CD4-positive, alpha-beta T cell treated with Interleukin-6 for 4 hours (primary cell): ENCODE measurements at places on chromosomes 1 and 21.

DNA sequence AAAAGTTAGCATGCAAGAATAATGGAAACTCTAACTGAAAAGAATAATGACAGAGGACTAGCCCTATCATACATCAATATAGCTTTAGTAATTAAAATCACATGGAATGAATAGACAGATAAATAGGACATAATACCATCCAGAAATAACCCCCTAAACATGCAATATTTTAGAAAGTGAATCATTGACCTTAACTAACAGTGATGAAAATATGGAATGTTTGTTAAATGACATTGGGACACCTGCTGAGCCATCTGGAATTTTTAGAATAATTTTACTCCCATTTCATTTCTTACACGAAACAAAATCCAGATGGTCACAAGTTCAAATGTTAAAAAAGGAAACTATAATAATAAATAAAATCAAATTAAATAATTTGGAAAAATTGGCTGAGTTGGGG is 53.1 kb upstream of the FMO3 start:
- no peak for DNase-seq

GRCh38 chr1:93552741-93553455 is 105.0 kb downstream of the FNBP1L start:
- DNase-seq: no peak

GRCh38 chr1:209653915-209654351 is 1.7 kb upstream of the LAMB3 start:
- DNase-seq: no peak

- DNase-seq: no peak
Measured at GRCh38 chr1:167221126-167221737, 546 bp downstream of the POU2F1 start.

DNA sequence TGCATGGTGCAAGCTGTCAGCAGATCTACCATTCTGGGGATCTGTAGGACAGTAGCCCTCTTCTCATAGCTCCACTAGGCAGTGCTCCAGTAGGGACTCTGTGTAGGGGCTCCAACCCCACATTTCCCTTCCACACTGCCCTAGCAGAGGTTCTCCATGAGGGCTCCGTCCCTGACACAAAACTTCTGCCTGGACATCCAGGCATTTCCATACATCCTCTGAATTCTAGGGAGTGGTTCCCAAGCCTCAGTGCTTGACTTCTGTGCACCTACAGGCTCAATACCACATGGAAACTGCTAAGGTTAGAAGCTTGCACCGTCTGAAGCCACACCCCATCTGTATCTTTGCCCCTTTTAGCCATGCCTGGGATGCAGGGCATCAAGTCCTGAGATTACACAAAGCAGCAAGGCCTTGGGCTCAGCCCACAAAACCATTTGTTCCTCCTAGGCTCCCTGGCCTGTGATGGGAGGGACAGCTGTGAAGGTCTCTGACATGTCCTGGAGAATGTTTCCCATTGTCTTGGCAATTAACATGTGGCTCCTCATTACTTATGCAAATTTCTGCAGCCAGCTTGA is 117.0 kb upstream of the NFIA start:
- no peak for DNase-seq

GRCh38 chr1:79554688-79555087 is 548.2 kb upstream of the ADGRL4 start:
- no peak for DNase-seq

GRCh38 chr1:41362357-41362721 is 1.1 kb downstream of the FOXO6 start:
- no peak for DNase-seq

GRCh38 chr1:156221986-156222692 is 9.3 kb downstream of the PMF1 start:
- no peak for DNase-seq

- no peak for DNase-seq
Measured at GRCh38 chr1:54167422-54168139, 14.8 kb upstream of the CDCP2 start.

DNA sequence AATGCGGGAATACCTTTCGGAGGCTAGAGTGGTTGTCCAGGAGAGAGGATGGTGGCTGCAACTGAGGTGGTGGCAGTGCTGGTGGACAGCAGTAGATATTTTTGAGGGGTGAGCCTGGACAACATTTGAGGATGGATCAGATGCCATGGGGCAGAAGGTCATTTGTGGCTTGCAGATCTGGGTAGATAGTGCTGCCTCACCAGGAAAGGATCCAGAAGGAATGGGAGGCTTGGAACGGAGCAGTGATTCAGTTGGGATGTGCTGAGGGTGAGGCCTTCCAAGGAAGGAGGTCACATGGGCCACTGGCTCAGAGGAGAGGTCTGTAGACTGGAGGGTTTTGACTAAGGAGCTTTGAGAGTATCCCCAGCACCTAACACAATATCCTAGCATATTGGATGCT is 110.8 kb upstream of the KAZN start:
- no peak for DNase-seq

- peak; percentile 27 for DNase-seq
Measured at GRCh38 chr1:47262787-47263413, 30.9 kb upstream of the TAL1 start.

DNA sequence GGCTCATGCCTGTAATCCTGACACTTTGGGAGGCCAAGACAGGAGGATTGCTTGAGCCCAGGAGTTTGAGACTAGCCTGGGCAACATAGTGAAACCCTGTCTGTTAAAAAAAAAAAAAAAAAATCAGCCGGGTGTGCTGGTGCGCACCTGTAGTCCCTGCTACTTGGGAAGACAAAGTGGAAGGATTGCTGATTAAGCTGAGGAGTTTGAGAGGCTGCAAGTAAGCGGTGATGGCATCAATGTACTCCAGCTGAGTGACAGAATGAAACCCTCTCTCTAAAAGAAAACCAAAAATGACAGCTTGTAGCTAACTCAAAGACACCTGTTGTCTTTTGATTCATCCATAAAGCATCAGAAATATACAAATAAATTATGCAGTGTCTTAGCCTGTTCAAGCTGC is 31.8 kb downstream of the SIPA1L2 start:
- no peak for DNase-seq

GRCh38 chr1:4117196-4117595 is 217.1 kb upstream of the C1orf174 start:
- no peak for DNase-seq

- no peak for DNase-seq
Measured at GRCh38 chr21:14486869-14487268, 59.2 kb downstream of the SAMSN1 start.

DNA sequence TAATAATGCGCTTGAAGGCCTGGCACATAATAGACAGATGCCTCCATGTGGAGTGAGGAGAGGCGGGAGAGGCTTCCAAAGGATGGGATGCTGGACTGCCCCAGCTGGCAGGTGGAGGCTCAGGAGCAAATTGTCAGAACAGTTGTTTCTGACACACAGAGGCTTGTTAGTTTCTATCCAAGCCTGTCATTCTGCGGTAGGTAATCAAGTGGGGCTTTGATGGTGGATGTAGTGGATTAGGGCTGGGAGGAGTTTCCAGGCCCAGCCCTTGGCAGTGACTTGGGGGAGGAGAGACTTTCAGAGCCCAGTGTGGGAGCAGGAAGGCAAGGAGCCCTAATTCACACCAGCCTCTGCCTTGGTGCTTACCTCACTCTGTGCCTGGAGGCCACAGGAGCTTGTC is 44.1 kb downstream of the FOXD2 start:
- no peak for DNase-seq

DNA sequence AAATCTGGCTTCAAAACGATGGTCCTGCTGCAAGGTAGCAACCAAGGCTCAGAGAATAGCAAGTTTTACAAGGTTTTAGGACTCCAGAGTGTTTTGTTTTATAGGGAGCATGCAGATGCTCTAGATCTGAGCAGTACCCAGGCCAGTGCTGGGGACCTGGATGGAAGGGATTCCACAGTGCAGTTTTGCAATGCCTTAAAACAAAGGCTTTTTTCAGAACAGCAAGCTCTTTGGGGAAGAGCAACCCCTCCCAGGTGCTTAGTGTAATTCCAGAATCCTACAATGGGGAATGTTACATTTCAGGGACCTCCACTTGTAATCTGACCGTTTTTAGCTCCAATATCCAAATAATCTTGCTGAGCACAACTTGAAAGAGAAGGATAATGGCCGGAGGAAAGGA is 6.7 kb downstream of the ROR1 start:
- no peak for DNase-seq

DNA sequence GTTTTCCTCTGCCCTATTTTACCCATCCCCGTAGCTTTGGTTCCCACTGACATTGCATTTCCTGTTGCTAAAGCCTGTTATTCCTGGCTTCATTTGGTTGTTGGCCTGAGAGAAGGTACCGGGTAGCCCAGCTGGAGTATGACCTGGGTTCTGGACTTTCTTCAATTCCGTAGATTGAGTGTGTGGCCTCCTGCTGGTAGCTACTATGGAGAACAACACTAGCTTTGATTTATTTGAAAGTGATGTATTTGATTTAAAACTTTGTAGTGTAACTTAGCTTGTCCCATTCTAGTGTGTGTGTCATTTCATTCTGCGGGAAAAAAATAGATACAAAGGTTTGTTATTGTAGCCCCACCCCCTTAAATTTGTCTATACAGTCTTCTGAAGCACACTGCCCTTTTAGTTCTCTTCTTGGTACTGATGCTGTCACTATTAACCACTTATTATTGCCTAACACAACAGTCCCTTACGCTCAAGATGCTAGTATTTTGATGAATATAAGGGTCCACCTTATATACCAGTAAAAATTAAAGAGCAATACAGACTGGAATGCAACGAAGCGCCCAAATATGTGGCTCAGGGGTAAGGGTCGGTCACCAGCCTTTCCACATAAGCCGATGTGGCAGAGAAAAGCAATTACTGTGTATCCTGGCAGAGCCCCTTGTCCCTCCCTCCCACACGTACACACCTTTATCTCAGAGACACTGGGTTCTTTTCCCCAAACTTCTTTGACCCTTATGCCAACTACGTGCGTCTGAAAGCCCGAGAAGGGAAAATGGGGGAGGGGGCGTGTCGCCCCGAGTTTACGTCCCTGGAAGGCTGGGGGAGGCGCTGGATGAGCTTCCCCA is 643 bp upstream of the MOV10 start:
- peak; percentile 21 for DNase-seq

DNA sequence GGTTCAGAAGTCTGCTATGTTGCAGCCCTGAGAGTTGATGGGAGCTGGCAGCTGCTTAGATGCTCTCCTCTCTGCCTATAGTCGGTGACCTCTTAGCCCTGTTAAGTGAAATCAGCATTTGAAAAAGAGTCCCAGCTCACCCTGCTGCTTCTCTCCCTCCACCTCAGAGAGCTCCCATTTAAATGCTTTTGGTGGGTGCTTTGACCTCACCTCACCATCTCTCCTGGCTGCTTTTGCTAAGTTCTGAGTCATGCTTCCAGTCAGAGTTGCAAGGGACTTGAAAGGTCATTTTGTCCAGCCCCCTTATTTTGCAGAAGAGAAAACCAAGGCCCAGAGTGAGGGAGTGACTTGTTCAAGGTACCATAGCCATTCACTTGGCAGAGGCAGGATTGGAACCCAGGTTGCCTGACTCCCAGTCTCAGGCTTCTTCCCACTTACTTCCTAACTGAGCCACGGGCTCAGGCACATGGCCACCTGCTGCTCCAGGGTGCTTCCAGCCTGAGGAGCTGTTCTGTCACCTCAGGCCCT is 3.3 kb downstream of the MAPKAPK2 start:
- DNase-seq: no peak

DNA sequence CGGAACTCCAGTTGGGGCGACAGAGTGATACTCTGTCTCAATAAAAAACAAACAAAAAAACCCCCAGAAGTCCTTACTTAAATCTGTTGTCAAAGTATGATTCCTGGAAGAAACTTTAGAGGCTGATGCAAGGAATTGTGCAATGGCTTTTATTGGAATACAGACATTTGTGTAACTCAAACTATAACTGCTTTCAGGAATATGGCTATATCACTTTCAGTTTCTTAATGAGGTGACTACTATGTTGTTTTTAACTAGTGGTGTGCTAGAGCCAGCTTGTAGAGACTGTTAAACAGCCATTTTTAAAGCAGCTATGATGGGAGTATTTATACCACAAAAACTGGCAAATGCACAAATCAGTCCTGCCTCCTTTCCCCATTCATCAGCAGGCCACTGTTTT is 22.7 kb upstream of the DNAJC28 start:
- no peak for DNase-seq

- no peak for DNase-seq
Measured at GRCh38 chr1:177392336-177392735, 221.6 kb downstream of the BRINP2 start.

GRCh38 chr1:12617511-12617900 is 504 bp downstream of the DHRS3 start:
- peak; percentile 71 for DNase-seq

GRCh38 chr1:156689035-156689952 is 12.1 kb upstream of the NES start:
- peak; percentile 83 for DNase-seq

GRCh38 chr21:44258056-44258725 is 3.5 kb downstream of the DNMT3L start:
- no peak for DNase-seq

DNA sequence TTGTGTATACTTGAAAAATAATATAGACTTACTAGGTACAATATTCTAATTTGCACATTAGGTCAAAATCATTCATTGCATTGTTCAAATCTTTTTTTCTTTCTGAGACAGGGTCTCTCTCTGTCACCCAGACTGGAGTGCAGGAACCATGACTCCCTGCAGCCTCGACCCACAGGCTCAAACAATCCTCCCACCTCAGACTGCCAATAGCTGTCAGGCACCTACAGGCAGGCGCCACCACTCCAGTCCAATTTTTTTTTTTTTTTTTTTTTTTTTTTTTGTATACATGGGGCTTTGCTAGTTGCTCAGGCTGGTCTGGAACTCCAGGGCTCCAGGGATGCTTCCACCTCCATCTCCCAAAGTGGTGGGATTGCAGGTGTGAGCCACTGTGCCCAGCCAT is 656.9 kb downstream of the KCNT2 start:
- no peak for DNase-seq

DNA sequence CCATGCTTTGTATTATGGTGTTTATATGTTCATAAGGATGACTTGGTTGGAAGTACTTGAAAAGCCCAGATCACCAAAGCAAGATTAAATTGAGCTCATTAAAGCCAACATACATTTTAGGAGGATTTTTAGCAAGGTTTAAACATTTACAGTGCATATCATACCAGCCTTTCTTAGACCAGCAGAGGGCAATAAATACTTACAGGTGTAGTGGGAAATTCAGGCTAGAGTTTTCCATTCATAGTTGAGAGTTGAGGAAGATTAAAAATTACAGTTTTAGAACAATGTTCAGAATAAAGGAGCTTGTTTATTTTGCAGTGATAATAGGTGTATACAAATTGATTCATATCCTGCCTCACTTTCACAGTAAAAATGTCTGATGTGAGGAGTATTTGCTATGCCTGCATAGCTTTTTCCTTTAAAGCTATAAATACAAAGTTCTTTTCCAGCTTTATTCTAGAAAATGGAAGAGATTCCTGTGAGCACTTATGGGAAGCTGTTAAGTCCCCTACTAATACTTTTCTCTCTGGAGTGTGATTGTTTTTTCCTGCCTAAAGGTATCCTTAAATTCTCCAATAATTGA is 35.3 kb downstream of the DTL start:
- DNase-seq: no peak
